ENCODE measurements at places on chromosomes 2 and 18.

DNA sequence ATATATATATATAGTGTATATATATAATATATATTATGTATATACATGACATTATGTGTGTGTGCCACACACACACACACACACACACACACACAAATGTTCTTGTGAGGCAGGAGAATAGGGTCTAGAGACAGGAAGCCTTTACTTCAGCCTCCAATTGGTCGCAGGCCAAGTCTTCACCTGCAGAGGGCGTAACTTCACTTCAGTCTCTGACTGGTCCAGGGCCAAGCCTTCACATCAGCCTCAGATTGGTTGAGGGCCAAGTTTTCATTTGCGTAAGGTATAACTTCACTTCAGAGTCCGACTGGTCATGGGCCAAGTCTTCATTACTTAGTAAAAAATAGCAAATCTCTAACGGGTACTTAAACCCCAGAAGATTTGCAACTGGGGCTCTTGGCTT is 13.2 kb upstream of the SS18 start:
- DNase-seq, result no peak

DNA sequence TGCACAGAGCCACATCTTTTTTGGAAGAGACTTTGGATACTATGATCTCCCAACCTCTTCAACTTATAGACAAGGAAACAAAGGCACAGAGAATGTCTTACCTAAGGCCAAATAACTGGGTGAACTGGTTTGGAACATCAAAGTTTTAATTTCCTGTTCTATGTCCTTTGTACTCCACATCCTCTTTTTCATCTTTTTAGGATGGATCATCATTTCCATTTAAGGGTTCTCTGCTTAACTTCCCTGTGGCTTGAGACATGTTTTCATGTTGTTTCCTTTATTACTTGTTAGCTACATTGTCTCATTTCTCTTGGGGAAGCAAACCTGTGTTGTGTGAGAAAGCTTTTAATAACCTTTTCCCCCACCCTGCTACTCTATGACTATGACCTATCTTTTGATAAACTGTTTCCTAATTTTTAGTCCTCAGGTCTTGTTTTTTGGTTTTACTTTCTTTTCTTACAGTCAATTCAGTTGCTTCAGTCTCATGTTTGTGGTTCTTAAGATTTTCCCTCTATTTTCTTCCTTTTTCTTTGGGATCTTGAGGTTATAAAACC is 22.5 kb upstream of the RMND5A start:
- no peak for DNase-seq

DNA sequence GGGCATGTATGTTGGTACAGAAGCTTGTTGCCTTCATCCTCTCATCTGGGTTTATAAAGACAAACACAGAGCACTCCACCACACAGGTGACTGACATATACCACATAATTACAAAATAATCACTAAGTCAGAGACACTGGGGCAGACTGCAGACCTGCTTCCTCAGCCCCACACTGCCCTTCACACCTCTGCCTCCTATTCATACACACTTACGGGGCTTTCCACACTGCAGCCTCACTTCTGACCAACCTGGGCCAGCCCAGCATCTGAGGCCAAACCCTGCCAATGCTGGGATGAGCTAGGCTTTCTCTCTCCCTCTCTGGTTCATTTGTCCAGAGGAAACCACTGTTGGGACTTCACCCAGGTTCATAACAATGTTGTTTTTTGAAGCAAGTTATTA is 4.5 kb downstream of the EMX1 start:
- DNase-seq, result no peak

DNA sequence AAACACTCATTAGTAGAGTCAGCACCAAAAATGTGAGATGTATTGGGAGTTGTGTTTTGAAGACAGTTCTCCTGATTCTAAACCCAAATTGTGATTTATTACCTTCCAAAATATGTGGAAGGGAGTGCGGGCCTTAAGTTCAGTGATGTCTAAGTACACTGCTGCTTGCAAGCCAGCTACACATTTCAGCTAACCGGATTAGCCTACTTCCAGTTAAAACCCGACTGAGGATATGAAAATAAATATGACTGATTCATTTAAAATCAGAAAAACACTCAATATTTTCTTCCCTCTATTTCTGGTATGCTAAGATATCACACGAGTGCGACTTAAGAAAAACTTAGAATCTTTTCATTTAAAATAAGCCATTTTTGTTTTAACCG is 907 bp downstream of the FHL2 start:
- DNase-seq, result no peak

- DNase-seq, result no peak
Observed at GRCh38 chr2:95053543-95053942, 28.0 kb downstream of the MAL start.

All from NCI-H1105 (cell line).